ENCODE measurements at places on chromosomes 6 and 20.
A peak's percentile ranks its signal among the peaks of the same experiment; 100 is the strongest.

- no peak for DNase-seq
Observed at GRCh38 chr6:68247782-68248181, 387.3 kb upstream of the ADGRB3 start.

DNA sequence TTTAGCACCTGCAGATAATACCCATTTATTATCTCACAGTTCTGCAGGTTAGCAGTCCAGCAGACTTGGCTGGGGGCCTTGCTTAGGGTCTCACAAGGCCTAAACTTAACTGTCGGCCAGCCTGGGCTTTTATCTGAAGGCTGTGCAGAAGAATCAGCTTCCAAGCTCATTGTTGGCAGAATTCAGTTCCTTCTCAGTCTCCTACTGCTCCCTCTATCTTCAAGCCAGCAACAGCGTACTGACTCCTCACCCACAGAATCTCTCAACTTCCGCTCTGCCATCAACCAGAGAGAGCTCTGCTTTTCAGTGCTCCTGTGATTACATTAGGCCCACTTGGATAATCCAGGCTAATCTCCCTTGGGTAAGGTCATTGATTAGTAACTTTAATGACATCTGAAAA, 30.2 kb upstream of the NHSL1 start:
- no peak for DNase-seq

- no peak for DNase-seq
Observed at GRCh38 chr20:25692499-25692898, 4.2 kb downstream of the ZNF337 start.

GRCh38 chr6:8000188-8000596, 64.0 kb downstream of the BLOC1S5 start:
- DNase-seq: no peak

- peak; percentile 79 for DNase-seq
Observed at GRCh38 chr6:168132531-168133167, 53.6 kb upstream of the FRMD1 start.

GRCh38 chr20:54611708-54612412, 136.5 kb downstream of the DOK5 start:
- no peak for DNase-seq

GRCh38 chr6:3355358-3356055, 96.8 kb downstream of the PSMG4 start:
- DNase-seq: peak; percentile 88

- DNase-seq: no peak
Observed at GRCh38 chr6:26071135-26071534, 16.1 kb upstream of the HFE start.

DNA sequence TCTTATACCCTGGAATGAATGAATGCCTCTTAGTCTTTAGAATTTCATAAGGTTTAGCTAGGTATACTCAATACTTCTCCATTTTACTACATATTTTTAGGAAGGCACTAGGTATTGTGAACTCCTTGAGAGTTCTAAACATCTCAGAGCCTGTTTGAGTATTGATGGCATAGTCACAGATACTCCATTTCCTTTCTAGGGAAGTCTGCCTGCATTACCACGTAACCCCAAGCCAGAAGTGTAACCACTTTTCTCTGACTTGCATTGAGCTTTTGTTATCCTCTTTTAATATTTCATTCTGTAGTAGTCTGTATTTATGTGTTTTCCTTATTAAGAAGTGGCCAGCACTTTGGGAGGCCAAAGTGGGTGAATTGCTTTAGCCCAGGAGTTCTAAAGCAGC, 12.2 kb downstream of the TOP1 start:
- DNase-seq: no peak

DNA sequence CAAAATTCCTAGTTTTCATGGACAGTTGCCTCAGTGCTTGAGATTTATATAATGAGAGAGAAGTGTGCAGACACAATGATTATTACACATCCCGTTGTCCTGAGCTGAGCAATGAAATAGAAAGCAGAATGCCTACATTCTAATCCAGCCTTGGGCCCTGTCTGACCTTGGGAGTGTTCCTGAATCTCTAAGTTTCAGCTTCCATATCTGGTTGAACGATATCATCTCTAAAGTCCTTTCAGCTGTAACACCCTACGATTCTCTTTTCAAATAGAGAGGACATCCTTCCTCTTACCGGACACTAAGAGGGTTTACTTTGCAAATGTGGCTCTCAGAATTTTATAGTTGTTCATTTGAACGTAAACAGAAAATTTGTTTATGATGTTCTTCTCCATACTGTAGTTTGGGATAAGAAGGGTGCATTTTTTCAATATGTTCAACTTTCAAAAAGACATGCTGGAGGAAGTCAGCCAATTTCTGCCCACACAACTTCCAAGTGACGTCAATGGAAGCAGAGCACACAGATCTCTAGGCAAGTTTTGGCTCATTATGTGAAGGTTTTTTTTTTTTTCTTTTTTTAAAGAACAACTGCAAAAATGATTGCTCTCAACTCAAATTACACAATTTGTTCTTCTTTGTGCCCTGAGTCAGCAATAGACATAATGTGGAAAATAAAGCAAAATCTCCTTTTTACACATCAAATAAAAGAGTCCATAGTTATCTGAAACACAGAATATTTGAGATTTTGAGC, 50.4 kb downstream of the PDE7B start:
- no peak for DNase-seq

GRCh38 chr6:167559675-167560479, 235.0 kb downstream of the TTLL2 start:
- no peak for DNase-seq

- no peak for DNase-seq
Observed at GRCh38 chr6:169293196-169293595, 39.5 kb upstream of the THBS2 start.

- no peak for DNase-seq
Observed at GRCh38 chr6:71280701-71281100, 7.9 kb upstream of the OGFRL1 start.

GRCh38 chr6:149087898-149088297, 229.6 kb upstream of the TAB2 start:
- no peak for DNase-seq
